ENCODE measurements at places on chromosomes 5 and 9.

- no peak for DNase-seq
Measured at GRCh38 chr5:148786456-148786855, 40.0 kb upstream of the ADRB2 start.

- DNase-seq = no peak
Measured at GRCh38 chr9:2419347-2419746, 202.2 kb upstream of the VLDLR start.

- DNase-seq = no peak
Measured at GRCh38 chr9:87464110-87464991, 33.3 kb upstream of the DAPK1 start.

DNA sequence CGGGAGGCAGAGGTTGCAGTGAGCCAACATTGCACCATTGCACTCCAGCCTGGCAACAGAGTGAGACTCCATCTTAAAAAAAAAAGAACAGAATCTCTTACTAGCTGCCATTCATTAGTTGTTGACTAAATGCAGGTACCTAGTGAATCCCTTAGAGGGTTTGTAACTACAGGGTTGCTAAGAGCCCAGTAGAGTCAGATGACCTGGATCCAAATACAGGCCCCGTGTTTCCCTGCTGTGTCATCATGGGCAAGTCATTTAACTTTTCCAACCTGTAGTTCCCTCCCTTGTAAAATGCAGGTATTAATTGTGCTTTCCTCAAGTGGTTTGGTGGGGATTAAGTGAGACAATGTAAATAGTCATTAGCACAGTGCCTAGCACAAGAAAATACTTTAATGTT lies 32.8 kb downstream of the PLAC8L1 start:
- DNase-seq = no peak

DNA sequence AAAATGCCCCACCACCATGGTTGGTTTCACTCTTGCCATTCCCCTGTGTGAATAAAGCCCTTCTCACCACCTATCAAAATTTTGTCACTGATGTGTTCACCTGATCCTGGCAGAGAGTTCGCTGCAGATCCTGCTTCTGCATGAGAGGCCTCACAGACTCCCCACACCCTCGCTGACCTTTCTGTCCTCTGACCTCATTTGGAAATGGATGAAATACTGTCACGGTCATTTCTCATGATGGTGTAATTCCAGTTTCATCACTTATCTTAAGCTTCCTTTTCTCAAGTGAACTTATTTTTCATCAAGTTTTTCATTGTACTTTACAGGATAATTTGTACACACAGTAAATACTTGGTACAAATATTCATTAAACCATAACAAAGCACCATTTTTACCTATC lies 131.3 kb downstream of the FRMD3 start:
- DNase-seq = no peak

DNA sequence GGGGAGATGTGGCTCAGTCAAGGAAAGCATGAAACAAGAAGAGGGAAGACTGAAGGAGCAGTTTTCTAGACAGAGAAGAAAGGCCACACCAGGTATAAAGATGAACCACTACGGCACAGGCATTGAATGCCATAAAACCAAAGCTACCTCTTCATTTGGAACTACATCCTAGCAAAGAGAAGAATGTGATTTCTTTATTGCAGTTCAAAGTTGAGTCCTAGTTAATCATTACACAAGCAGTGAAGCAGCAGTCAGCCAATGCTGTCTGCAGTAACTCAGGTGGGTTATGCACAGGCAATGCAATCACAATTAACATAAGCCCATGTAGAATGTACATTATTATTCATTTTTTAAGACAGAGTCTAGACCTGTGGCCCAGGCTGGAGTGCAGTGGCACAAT lies 21.7 kb upstream of the PCAT7 start:
- DNase-seq = no peak

DNA sequence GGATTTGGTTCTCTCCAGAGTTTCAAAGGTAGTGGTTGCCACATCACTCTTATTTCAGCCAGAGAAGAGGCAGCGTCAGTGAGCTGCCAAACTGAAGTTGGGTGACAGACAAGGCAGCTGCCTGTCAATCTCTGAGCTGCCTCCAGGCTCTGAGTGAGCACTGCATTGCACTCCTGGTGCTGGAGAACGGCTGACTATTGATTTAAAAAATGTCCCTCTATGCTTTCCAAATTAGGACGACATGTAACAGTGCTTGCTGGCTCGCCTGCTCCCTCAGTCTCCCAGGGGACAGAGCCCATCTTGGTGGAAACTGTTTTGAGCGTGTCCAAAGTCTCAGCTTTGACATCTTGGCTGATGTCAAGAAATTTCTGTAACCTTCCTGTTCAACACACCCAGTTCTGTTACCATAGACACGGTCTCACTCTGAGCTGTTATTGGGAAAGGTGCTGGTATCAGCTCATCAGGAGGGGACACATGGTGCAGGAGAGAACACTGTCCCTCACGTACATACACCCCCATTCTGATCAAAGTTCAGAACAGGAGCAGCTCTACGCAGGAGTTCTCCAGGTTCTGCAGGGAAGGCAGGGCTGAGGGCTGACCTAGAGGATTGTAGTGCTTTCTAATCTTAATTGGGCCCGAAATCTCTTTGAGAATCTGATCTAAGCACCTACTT lies 15.7 kb downstream of the PCDH12 start:
- no peak for DNase-seq

- DNase-seq = no peak
Measured at GRCh38 chr5:139246394-139246793, 47.1 kb upstream of the MATR3 start.

DNA sequence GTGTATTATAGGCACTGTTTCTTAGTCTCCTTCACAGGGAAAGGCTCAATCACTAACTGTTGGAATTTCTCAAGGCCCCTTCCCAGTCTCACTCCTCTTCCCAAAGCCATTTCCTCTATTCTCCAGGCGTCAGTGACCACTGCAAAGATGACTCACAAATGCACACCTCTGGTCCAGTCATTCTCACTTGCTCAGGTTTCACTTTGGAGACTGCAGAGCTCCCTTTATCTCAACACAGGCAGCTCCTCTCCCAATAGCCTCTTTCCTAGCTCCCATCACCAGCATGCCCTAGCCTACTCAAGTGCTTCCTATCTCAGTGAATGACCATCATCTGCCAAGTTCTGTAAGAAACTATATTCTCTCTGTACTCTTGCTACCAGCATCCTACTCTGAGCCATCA lies 323.6 kb downstream of the NTRK2 start:
- no peak for DNase-seq

DNA sequence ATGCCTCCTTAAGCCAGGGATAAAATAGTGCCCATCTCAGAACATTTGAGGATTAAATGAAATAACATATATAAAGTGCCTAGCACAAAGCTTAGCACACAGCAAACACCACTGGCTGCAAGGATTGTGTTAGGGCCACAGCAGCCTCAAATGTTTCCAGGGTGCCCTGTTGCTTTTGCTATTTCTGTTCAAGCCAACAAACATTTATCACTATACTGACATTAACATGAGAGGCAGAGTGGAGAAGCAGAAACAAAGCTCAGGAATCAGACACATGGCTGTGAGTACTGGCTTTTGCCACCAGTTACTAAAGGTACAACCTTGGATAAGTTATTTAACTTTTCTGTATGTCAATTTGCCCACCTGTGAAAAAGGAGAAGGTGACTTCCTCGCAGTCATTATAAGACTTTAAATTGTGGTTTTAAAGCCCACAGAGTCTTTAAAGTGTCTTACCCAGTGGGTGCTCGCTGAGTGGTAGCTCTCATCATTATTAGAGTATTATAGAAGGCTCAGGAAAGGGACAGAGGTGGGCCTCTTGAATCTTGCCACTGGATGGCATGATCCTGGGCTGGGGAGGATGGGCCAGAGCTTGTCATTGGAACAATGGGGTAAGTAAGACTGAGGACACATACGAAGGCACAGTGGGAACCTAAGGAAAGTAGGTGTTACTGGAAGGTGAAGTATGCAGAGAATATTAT lies 98.2 kb downstream of the MARCHF3 start:
- no peak for DNase-seq

DNA sequence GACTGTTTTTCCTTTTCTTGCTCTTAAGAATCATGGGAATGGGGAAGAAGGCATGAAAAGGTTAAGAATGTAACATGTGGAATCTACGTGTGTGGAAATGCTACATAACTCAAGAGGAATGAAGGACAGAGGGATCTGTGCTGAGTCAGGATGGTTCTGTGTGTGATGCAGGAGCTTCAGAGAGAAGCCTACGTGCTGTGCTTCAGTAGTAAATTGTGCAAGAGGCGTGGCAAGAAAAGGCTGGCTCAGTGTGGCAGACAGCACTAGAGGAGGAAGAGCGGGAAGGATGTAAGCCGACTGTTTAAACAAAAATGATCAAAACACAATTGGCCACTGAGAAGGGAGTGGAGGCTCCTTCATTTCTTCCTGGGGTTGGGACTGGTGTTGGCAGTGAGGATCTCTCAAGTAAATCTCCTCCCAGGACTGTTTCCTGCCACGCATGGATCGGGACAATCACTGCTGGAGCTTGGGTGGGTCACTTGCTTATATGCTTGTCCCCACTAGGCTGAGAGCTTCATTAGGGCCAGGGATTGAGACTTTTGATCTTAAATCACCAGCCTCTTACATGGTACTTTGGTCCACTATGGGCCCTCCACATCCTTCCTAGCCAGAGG lies 59.4 kb upstream of the BASP1 start:
- DNase-seq = no peak

GRCh38 chr5:113195251-113195650 lies 218.7 kb downstream of the DCP2 start:
- no peak for DNase-seq

GRCh38 chr9:126494264-126494663 lies 119.5 kb upstream of the LMX1B start:
- no peak for DNase-seq

- no peak for DNase-seq
Measured at GRCh38 chr5:57887851-57888621, 405.4 kb upstream of the ACTBL2 start.

GRCh38 chr5:155367841-155368240 lies 354.3 kb downstream of the KIF4B start:
- DNase-seq = no peak

DNA sequence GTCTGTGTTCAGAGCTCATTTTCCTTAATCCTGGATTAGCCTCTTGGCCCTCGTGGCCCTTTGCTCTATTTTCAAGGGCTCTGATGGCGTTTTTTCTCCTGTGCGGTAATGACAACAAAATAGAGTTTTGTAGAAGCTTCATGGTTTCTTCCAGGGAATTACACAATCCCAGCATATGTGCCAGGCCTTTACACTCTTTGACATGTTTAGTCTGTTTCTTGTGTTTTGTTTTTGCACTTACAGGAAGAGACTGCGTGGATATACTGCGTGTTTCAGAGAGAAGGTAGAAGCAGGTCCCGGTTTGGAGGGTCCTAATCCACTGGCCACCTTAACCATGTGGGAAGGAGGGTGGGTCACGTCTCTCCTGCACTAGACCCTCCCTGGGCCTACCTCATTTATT lies 400.2 kb upstream of the IRX4 start:
- DNase-seq = no peak

DNA sequence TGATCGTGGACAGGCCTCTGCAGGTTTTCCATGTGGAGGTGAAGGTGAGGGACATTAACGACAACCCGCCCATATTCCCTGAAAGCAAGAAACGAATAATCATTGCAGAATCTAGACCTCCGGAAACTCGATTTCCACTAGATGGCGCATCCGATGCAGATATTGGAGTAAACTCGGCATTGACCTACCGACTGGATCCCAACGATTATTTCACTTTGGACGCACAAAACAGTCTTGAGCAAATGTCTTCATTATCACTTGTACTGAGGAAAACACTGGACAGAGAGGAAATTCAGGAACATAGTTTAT lies 621 bp downstream of the PCDHA13 start:
- DNase-seq = no peak

- DNase-seq = no peak
Measured at GRCh38 chr9:33320568-33321261, 30.4 kb downstream of the NFX1 start.

- DNase-seq = no peak
Measured at GRCh38 chr5:127518319-127518621, 830 bp downstream of the PRRC1 start.

DNA sequence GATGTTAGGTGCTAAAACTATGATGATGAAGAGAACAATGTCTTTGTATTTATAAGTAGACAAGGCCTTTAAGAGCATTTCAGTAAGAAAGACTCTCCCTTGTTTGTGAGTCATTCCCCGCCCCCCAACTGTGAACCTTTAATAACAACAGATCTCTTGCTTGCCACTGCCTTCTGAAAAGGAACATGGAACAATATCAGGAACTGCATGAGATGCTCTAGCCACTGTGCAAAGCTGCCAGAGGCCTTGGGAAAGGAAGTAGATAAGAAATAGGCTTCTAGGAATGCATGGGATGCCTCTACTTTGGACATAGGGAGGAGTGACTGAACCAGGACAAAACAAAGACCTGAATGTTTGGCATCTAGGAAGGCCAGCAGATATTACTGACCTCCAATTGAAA lies 296.1 kb upstream of the MPDZ start:
- DNase-seq = no peak

DNA sequence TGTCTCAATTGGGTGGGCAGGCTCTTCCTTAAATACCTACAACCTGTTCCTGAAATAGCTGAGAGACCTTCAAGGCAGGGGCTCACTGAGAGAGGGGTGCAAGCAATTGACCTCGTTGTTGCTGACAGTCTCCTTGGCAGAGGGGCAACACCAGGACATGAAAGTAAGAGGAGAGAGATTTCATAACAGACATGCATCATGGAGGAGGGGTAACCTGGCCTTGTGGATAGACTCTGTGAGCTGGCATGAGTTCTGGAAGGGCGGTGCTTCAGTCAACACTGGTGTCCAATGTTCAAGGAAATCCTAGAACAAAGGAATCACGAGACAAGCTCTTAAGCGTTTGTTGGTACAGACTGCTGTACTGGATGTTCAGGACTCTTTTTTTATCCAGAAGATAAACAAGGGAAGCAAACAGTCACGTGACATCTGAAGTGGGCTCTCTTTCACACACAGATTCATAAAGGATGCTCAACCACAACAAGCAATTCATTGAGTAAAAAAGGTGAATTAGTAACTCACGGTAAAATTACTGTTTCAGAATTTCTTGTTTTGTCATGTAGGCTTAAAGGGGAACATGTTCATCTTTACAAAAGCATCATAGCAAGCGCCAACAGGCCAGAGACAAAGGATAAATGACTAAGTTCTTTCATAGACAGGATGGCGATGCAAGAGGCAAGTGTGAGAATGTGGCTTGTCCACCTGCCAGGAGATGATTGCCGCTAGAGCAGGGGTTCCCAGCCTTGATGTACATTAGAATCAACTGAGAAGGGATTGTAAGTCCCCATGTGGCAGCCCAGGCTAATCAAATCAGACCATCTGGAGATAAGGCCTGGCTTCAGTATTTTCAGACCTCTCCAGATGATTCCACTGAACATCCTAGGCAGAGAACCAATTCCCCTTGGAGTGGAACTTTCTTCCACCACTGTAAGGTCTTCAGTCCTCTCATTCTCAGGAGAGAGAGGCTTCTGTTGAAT lies 20.7 kb downstream of the ANKRA2 start:
- DNase-seq = no peak

Measured in activated CD8-positive, alpha-beta memory T cell treated with anti-CD3 and anti-CD28 coated beads for 1 hour (primary cell).